Motor neuron (in vitro differentiated cells): ENCODE measurements at places on chromosomes 12 and 14. TPM values are rescaled to one million over a fixed set of nuclear protein-coding genes. Genes with fewer than 3 reads are reported as not detected.

Gene CD27
- 0.56 TPM in 1 of 2 replicates, not detected in the other for total RNA-seq

Gene LBHD2
- total RNA-seq, result not detected in 2 replicates

Gene RBP5
- 1.1 TPM in 2 replicates for total RNA-seq

Gene NINJ2
- 0.46 and 0.57 TPM in 2 replicates for total RNA-seq

Gene KCNJ8
- 2.2 TPM in 1 of 2 replicates, not detected in the other for total RNA-seq

Gene DRAM1
- total RNA-seq, result 1.1 and 3.8 TPM in 2 replicates

Gene SDS
- 0.21 and 0.89 TPM in 2 replicates for total RNA-seq

Gene CCDC177
- 0.27 TPM in 1 of 2 replicates, not detected in the other for total RNA-seq

Gene SLCO1C1
- 0.18 TPM in 1 of 2 replicates, not detected in the other for total RNA-seq

Gene HPD
- 0.19 TPM in 1 of 2 replicates, not detected in the other for total RNA-seq
